CD4-positive, CD25-positive, alpha-beta regulatory T cell (primary cell): ENCODE measurements at places on chromosomes 3 and 15.
A peak's percentile ranks its signal among the peaks of the same experiment; 100 is the strongest.

DNA sequence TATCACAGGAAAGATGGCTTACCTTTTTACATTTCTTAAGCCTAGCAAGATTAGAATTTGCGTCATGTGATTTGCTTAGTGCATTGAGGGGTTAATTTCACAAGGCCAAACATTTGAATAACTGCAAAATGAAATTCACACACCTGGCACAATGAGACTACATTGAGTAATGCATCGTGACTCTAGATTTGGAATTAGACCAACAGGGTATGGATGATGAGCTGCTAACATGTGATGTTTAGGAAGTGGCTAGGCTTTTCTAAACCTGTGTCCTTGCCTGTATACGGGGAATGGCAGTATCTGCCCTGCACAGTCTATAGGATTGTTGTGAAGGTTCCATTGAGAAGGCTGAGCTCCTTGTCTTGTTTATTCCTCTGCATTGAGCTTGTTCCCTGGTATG lies 160.1 kb downstream of the MFSD1 start:
- DNase-seq, result no peak

- DNase-seq, result no peak
These were observed 48.4 kb downstream of the GOLIM4 start for GRCh38 chr3:168047190-168047795.

- DNase-seq, result no peak
These were observed 1.6 kb upstream of the SEMA3B start for GRCh38 chr3:50267280-50267913.

DNA sequence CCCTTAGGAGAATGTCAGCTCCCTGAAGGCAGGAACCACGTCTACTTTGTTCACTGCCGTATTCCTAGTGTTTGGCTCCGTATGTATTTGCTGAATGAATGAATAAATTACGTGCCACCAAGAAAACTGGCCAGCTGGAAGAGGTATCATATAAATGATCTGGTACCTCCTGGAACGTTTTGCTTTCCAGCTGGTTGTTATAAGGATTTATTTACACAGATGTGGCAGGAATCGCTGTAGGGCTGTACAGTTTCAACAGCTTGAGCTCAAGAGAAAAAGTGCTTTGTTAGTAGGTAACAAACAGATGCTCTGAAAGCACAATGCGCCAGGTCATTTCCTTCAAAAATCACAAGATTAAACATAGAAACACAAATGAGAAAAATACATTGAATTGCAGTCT lies 108.8 kb upstream of the ATP2B2 start:
- DNase-seq, result no peak

DNA sequence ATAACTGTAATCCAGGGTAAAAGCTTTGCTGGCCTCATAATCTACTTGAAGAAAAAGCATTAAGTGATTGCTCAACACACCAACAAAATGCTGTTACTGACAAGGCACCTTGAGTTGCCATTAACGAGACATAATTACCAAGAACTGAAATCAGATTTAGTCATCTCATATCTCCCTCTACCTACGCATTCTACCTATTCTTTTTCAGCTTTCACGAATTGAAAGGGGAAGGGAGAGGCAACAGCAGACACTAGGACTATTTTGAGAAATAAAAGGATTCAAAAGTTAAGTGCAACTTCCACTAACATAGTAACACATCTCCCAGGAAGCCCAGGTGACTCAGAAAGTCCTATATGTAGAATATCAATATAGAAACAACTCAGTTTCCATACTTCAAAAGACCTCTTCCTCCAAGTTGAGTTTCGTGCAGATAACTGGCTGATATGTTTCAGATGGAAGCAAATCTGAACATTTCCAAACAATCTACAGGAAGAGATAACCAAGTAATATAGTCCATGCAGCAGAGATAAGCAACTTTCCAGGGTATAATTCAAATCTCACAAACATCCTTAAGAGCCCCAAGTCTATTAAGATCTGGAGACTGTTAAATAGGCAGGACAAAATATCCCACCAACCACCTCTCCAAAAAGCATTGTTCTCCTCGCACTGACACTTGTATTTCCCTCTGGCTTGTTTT lies 1.9 kb downstream of the OSBPL10 start:
- no peak for DNase-seq

DNA sequence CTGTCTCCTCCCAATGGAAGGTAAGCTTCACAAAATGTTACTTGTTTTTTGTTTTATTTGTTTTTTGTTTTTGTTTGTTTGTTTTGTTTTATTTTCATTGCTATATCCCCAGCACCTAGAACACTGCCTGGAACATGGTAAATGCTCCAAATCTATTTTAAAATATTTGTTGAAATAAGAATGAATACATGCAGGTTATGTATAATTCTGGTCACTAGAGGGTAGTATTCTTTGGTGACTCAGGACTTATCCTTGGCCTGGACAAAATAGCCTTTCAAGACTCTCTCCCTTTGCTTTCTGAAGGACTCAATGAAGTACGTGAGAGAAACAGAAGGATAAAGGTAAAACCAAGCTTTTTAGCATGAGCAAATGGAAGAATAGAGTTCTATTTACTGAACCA lies 46.9 kb upstream of the PPP2R3A start:
- no peak for DNase-seq

GRCh38 chr3:56896357-56896756 lies 94.6 kb upstream of the ARHGEF3 start:
- DNase-seq, result no peak

GRCh38 chr3:135083179-135083578 lies 288.1 kb downstream of the EPHB1 start:
- DNase-seq, result no peak

GRCh38 chr3:37935756-37936666 lies 54.6 kb upstream of the VILL start:
- DNase-seq, result no peak

GRCh38 chr15:35014241-35014640 lies 26.2 kb upstream of the ZNF770 start:
- DNase-seq, result no peak

DNA sequence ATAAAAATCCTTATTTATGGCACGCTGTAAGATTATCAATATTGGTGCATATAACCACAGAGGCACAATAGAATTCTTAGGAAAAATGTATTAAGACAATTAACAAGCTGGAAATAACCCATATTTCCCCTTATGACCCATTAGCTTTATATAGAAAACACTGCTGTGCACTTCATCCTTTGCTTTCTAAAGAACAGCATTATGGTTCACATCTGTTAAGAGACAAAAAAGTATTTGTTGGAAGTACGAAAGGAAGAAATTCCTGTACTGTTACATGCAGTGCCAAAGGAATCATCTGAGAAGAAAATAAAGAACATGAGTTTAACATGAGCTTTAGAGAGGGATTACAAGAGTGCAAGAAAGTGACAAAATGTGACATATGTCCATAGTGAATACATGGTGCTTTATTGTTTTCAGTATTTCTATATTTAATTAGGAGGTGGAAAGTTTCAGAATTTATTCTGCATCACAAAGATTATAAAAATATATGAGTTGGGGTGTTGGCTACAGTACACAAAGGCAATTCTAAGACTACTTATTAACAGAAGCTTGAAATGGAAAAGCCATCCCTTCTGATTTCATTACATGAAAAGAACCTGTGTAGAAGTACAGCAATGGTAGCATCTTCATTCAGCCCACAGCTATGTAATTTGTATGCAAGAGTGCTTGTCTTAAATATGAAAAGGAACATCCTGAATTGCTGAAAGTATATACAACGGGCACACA lies 6.8 kb downstream of the UBE3A start:
- DNase-seq, result no peak

DNA sequence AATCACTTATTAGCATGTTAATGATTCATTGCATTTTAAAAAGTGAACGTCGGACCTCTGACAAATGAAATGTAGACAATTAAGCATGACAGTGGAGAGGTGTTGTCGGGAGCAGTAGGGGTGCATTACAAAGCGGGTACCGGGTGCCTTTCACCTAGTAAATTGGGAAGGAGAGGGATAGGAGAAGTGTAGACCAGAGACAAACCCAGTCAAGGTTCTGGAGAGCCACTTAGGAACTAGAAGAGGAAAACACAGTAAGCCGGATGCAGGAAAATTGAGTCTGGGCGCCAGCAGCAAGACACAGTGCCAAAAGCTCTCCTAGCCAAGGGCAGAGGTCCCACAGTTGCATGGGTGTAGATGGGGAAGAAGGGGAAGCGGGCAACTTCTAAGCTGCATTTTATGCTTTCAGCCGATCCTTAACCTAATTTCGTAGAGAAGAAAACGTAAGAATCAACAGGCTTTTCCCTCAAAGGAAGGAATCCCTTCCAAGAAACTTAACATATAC lies 3.1 kb upstream of the CERS3 start:
- no peak for DNase-seq

- no peak for DNase-seq
These were observed 723.1 kb downstream of the NR2F2 start for GRCh38 chr15:97053635-97054034.

DNA sequence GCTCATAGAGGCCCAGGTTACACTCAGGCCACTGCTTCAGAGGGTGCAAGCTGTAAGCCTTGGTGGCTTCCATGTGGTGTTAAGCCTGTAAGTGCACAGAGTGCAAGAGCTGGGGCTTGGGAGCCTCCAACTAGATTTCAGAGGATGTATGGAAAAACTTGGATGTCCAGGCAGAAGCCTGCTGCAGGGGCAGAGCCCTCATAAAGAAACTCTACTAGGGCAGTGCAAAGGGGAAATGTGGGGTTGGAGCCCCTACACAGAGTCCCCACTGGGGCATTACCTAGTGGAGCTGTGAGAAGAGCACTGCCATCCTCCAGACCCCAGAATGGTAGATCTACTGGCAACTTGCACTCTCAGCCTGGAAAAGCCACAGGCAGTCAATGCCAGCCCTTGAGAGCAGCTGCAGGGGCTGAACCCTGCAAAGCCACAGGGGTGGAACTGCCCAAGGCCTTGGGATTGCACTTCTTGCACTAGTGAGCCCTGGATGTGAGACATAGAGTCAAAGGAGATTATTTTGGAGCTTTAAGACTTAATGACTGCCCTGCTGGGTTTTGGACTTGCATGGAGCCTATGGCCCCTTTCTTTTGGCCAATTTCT lies 14.0 kb downstream of the MITF start:
- no peak for DNase-seq

GRCh38 chr15:79956354-79956939 lies 14.5 kb downstream of the BCL2A1 start:
- no peak for DNase-seq

- peak; percentile 52 for DNase-seq
These were observed 1.1 kb upstream of the ZNF639 start for GRCh38 chr3:179321668-179322285.

GRCh38 chr15:92068121-92068520 lies 214.6 kb downstream of the SLCO3A1 start:
- no peak for DNase-seq

- no peak for DNase-seq
These were observed 256.3 kb downstream of the TIGIT start for GRCh38 chr3:114550165-114550564.

DNA sequence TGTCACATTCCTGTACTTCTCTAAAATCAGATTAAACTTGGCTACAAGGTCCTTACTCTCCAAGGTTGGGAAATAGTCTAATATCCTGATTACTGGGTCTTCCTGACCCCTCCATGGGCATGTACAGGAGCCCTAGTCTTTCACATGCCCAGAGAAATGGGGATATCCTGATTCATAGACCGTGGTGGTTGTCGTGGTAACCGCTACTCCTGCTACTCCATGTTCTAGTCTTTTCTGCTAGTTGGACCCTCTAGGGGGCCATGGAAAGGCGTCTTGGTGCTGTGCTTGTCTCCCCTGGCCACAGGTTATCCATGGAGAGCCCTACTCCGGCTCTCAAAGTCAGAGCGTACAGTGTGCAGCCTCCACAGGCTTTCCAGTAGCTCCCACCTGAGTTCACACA lies 13.1 kb upstream of the ZBTB38 start:
- DNase-seq, result no peak

GRCh38 chr15:63554337-63554927 lies 42.8 kb upstream of the FBXL22 start:
- no peak for DNase-seq

DNA sequence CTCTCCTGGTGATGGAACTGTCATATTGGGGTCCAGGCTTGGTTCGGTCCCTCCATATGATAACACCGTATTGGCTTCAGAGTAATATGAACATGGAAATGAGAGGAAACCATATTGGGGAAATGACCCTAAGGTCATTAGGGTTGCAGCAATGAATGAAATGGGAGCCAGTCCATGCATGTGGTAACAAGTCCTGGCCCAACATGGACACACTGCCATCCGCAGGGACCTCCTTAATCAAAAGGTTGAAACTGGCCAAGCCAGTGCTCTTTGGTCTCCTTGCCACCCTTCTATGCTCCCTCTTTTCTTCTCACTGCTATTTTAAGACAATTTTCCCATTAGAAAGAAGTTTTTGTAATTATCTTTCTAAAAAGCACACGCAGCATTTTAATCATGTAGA lies 8.3 kb downstream of the SHC4 start:
- no peak for DNase-seq

DNA sequence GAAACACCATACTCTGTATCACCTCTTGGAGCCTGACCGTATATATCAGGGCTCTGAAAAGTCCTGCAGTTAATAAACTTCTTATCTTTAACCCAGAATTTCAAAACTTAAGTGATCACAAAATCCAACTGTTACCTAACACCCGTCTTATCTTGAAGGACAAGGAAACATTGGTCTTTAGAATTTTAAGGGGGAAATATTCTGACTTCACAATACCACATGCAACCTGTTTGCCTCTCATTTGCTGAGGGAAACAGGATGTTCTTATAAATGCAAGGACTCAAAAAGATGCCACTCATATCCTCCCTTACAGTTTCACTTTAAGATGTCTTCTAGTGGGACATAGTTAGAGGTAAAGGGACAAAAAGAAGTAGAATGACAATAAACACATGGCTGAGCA lies 67.9 kb downstream of the CRTC3 start:
- DNase-seq, result peak; percentile 90

DNA sequence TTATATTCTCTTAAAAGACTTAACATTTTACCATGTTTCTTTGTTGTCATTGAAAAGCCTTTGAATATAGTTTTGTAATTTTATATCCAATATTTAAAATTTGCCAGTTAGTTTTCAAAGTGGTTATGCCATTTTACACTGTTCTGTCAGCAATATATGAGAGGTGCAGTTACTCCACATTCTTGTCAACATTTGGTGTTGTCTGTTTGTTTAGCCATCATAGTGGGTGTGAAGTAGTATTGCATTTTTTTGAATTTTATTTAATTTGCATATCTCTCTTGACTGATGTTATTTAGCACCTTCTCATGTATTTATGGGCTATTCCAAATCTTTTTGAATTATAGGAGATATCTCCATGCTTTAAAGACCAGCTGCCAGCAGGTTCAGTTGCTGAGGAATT lies 40.4 kb downstream of the LRRC28 start:
- no peak for DNase-seq

DNA sequence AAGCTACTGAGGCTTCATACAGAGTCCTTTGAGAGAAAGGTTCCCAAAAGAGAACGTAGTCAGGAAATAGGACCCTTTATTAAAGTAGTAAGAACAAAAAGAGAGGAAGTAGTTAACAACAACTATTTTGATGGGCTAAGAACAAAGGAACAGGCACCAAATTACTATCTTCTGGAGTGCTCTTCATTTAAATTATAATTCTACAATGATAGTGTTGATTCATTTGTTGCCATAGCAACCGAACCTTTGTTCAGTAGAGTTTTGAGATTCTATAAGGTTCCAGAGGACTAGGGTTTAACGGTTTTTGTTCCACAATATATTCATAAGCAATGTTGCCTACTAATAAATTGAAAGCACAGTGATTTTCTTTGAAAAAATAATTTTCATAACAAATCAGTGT lies 78.8 kb downstream of the CMSS1 start:
- DNase-seq, result no peak
